ENCODE measurements at places on chromosomes 7 and 10.

- no peak for DNase-seq
Observed at GRCh38 chr7:118005026-118005425, 131.8 kb upstream of the CTTNBP2 start.

DNA sequence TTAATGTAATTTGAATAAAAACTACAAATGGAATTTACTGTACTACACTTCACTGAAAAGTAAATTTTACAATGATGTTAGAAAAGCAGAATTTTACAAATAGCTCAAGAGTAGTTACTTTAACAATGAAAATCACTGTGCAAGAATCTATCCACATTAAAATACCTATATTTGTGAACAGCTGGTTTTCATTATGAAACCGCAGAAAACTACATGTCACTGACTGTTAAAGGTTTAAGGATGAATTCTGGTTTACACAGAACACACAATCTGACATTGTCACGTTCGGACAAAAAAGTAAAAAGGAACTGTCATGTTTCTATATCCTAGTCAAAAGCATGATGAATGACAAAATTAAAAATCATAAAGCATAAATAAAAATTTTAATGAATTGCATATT lies 415.3 kb upstream of the PRKCQ start:
- DNase-seq = no peak

DNA sequence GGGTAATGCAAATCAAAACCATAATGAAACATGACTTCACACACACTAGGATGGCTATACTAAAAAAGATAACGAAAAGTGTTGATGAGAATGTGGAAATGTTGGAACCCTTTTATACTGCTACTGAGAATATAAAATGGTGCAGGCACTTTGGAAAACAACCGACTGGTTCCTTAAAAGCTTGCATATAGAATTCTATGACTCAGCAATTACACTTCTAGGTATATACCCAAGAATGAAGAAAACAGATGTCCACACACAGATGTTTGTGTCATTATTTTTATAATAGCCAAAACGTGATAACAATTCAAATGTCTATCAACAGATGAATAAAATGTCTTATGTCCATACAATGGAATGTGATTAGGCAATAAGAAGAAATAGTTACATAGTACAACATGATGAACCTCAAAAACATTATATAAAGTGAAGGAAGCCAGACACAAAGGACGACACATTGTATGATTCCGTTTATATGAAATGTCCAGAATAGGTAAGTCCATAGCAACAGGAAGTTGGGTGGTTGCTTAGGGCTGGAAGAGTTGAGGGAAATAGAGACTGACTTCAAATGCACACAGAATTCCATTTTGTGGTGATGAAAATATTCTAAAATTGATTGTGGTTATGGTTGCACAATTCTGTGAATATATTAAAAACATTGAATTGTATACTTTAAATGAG lies 148.3 kb upstream of the PHYHIPL start:
- DNase-seq = no peak

GRCh38 chr10:43928425-43928968 lies 279.8 kb upstream of the ZNF32 start:
- no peak for DNase-seq

- no peak for DNase-seq
Observed at GRCh38 chr10:124372899-124373298, 45.8 kb downstream of the OAT start.

DNA sequence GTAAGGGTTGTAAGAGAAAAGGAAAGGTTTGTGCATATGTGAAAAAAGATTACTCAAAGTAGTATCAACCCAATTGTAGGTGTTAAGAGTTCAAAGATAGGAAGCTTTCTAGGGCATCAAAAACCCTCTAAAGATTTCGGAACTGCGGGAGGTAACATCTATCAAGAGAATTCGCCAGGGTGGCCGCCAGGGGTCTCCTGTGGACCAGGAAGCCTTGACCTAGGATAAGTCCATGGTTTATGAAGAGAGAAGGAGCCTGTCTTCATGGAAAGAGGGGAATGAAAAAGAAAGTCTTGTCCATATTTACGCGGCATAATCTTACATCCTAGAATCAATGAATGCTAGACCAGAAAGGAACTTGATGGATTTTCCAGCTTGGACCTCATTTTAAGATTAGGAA lies 140.7 kb upstream of the CALCR start:
- no peak for DNase-seq

- no peak for DNase-seq
Observed at GRCh38 chr7:85023066-85023712, 163.7 kb downstream of the SEMA3D start.

- no peak for DNase-seq
Observed at GRCh38 chr7:11130012-11130411, 156.3 kb downstream of the PHF14 start.

DNA sequence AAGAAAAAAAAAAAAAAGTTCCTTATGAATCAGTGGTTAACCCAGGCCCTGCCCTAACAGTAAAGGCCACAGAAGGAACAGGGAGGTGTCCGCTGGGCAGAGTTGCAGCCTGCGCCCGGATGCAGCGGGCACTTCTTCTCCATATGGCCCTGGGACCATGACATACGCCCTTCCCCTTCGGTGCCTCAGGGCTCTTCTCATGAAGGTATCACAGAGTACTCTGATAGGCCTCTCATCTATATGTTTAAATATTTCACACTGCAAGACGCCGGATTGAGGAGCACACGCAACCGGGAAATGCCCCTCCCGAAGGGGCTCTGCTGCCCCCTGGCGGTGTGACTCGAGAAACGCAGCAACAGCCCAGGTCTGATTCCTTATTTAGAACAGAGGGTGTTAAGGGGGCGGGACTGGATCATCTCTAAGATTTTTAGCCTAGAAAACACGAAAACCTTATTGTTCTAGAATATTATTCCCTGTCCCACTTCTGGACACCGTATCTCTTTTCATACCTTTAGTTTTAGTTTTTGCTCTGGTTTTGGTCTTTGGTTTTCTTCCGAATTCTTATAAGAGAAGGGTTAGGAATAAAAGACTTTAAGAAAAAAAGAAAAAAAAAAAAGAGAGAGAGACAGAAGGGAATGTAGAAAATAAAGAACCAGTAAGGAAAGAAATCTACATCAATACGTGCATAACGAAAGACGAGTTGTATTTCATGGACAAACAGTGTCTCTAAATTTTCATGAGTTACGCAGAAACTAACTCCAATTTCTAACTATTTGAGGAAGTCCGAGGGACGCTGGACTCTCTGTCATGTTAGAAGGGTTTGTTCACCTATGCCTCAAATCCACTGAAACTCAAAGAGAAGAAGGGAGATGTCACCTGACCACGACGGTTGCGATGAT lies 12.0 kb downstream of the DAGLB start:
- peak; percentile 18 for DNase-seq

- no peak for DNase-seq
Observed at GRCh38 chr10:69334302-69335062, 56.2 kb downstream of the HK1 start.

- DNase-seq = no peak
Observed at GRCh38 chr7:126079151-126079550, 1149.5 kb upstream of the POT1 start.

DNA sequence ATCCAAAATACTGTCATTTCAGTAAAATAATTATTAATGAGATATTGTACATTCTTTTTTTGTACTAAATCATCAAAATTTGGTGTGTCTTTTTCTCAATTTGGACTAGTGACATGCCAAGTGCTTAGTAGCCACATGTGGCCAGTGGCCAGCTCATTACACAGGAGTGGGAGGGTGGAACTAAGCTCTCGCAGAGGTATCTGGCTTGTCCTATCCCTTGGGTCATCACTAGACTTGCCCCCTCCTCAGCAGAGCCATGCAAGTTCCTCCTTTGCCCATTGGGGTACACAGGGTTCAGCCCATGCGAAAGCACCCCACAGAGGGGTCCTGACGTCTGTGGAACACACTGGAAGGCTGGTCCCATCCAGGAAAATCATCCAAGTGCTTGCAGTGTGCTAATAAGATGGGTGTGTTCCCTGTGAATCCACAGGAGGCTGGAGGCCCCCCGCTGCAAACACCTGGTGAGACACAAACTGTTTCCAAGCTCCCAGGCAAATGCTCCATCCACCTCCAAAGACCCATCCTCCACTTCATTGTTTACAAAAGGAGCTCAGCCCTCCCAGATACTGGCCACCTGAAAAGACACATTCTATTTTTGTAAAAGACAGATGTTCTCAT lies 1.3 kb downstream of the ARHGAP22 start:
- no peak for DNase-seq

GRCh38 chr7:5780801-5781496 lies 514 bp downstream of the RNF216 start:
- DNase-seq = no peak

- DNase-seq = no peak
Observed at GRCh38 chr7:24427048-24427447, 143.1 kb downstream of the NPY start.

GRCh38 chr10:119416855-119417254 lies 125.7 kb downstream of the RGS10 start:
- DNase-seq = no peak

DNA sequence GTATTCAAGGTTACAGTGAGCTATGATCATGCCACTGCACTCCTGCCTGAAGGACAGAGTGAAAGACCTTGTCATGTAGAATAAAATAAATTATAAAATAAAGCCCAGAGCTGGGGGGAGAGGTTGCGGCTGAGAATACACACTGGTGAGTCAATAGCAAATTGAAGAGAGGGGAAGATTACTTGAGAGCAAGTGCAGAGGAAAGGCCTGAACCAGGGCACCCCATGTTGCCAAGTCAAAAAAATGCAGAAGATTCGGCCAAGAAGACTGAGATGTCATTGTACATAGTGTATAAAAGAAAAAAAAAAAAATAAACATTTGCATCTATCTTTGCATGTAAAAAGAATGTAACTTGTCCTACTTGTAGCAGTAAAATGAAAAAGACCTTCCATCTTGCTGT lies 32.5 kb downstream of the RHEB start:
- DNase-seq = no peak

DNA sequence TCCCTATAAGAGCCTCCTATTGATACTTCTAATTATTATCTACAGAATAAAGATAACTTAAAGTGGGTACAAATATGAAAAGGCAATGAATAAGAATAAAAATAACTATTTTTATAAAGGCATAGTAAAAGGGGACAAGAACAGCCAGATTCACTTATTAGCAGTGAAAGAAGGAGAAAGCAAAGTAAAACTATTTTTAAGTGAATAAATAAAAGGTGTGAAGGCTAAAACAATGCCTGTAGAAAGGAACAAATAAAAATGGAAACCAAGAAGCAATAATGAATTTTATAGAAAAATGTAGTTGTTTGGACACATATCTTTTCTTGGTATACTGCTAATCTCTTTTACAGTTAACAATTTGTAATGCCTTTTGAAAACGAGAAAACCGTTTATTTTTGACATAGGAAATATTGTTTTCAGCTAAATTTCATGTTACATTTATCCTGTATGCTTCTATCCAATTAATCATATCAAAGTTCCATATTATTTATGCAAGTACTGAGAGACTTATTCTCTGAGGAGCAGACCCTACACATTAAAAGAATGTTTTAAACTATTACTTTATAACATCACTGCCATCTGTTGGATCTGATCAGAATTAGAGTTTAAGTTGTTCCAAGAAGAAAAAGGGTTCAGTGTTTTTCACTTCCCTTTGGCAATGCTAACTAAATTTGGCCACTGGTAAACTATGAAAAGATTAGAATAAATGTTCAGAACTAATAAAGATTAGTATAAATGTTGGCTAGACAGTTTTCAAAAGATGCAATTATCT lies 59.1 kb downstream of the ARMC3 start:
- no peak for DNase-seq

DNA sequence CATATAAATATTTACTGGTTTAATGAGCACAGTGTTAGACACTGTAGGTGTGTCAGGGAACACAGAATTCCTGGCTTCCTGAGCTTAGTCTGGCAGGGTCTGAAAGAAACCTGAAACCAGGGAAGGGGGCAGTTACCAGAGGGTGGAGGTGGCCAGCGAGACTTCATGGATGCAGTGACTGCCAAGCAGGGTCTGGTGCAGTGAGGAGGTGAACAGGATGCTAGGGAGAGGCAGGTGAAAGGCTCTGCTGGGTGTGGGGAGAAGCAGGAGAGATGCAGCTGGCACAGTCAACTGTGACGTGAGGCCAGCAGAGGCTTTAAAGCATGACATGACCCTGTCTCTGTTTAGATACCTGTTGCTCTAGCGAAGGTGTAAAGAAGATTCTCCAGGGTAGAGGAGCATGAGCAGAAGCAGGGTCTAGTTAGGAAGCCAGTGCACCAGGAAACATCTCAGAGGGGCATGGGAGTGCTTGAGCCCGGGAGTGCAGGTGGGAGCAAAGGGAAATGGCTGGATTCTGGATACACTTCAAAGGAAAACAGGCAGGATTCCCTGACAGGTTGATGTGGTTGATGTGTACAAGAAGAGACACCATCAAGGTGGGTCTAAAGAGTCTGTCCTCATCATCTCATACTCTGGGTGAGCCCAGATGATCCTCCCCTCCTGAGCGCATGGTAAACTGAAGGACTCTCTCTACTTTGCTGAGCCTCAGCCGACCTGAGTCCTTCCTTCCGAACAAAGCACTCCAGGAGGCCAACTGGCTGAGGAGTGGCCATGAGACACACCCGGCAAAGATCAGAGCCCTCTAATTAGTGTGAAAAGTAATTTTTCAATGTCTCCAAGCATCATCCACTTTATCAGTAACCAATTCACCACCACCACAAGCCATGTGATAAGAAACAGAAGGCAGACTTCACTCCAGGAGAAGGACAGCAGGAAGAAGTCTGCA lies 186.8 kb downstream of the COBL start:
- no peak for DNase-seq

- DNase-seq = no peak
Observed at GRCh38 chr7:102122026-102122425, 164.6 kb upstream of the SH2B2 start.

- DNase-seq = no peak
Observed at GRCh38 chr10:131201741-131202515, 109.6 kb downstream of the TCERG1L start.

- no peak for DNase-seq
Observed at GRCh38 chr7:24874791-24875190, 105.2 kb downstream of the OSBPL3 start.

- no peak for DNase-seq
Observed at GRCh38 chr7:116569737-116570136, 44.9 kb downstream of the CAV1 start.

DNA sequence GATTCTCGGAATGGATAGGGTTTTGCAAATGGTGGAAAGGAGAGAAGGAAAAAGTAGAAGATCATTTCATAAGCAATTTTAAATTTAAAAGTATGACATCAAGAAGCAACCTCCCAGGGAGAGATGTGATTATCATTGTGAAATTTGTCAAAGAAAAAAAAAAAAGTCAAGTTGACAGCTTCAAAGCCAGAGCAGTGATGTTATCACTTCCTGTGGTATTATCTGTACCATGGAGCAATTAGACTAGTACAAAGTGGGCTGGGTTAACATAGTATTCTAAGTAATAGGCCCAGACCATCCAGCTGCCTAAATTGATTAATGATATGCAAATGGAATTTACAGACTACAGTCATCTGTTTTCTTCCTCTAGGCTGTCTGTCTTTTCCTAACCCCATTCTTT lies 84.0 kb upstream of the NPY start:
- no peak for DNase-seq

- DNase-seq = no peak
Observed at GRCh38 chr10:36612436-36612835, 513.0 kb upstream of the ANKRD30A start.

- DNase-seq = no peak
Observed at GRCh38 chr10:79472449-79472848, 27.0 kb upstream of the ZCCHC24 start.

Measured in NCI-H2081 treated with DMSO at 0.1 percent for 48 hours (cell line).